ENCODE measurements at places on chromosomes 5 and 9.

DNA sequence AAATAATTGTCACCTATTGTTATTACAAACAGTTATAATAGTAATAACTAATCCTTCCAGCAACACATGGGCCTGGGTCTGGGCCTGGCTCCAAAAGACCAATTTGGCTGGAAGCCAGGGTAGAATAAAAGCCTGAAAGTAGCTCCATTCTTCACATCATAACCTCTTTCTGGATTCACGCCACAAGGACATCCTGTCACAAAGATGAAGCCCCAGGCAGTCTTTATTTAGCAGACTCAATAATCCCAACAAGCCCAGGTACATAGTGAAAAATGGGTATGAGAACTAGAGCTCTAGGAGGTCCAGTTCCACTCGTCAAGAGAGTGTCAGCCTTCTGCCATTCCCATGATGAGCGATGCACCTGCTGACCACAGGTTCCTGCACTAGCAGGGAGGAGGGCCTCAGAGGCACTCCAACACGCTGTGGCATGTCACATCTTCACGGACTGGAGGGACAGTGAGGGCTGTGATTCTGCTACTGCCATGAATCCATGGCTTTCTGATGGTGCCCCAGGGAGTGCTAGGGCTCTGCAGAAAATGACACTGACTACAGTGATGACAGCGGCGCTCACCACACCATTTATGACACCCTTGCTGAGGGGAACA is 124.9 kb downstream of the SPOCK1 start:
- no peak for DNase-seq

- DNase-seq: no peak
Observed at GRCh38 chr5:162209005-162209605, 141.5 kb downstream of the GABRG2 start.

DNA sequence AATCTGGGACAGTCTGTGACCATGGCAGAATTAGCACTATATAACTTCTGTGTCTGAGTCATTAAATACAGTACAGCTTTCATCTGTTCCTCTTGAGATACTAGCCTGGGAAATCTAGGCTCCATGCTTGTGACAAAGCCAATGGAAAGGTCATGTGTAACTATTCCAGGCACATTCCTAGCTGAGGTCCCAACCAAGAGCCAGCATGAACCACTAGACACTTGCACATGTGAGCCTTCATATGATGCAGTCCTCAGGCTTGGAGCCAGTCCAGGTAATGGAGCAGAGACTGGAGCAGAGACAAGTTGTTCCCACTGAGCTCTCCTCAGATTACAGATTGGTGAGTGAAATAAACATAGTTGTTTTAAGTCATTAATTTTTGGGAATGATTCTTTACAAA is 412.4 kb upstream of the ZNF462 start:
- DNase-seq: no peak

- DNase-seq: no peak
Observed at GRCh38 chr5:41891066-41891707, 13.0 kb upstream of the RIMOC1 start.

DNA sequence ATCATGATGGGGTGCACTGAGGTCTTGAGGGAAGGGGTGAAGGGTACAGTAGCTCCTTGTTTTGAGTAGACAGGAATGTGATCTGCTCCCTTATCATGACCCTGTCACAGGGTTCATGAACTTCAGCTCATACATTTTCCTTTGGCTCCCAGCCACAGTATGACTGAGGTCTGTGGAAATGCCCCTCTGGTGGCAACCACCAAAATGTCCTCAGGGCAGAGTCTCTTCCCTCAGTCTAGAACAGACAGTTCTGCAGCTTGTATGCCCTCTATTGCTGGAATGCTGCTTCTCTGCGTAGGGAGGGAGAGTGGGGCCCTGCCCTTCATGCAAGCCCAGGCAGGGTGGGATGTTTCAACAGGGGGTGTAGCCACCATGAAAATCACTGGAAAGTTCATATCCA is 53.8 kb upstream of the SNCAIP start:
- no peak for DNase-seq

Measured in head of caudate nucleus (tissue), 42 donors.